Liver (tissue), 10 donors: ENCODE measurements at places on chromosomes 5 and 9.

DNA sequence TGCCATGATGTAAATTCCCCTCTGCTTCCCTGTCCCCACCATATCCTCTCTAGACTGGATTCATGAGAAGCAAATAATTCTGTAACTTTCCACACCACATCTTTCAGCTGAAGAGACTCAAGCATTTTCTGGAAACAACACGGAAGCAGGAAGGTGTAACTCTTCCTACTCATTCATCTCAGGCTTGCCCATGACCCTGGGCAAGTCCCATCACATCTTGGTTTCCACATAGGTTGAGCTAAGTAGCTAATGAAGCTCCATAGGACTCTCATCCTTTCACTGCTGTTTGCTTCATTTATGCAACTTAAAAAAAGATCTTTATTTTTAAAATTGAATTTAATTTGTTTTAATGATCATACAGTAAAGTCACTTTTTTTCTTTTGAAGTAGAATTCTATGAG, 32.7 kb upstream of the STARD4 start:
- no peak for DNase-seq

DNA sequence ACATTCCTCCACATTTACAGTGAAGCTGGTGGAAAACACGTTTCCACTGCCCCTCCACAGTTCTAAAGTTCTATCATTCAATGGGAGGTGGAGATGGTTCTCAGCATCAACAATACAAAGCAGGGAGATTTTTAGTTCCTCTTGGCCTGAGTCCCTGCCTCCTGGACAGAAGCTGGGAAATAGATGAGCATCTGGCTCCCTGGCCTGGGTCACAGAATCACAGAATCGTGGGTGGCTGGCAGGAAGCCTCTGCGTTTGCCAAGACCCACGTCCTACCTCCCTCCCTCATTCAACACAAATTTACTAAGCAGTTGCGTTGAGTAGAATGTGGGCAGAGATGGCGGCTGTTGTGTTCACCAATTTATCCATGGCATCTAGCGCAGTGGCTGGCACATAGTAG, 5.2 kb upstream of the PPARGC1B start:
- DNase-seq: no peak

DNA sequence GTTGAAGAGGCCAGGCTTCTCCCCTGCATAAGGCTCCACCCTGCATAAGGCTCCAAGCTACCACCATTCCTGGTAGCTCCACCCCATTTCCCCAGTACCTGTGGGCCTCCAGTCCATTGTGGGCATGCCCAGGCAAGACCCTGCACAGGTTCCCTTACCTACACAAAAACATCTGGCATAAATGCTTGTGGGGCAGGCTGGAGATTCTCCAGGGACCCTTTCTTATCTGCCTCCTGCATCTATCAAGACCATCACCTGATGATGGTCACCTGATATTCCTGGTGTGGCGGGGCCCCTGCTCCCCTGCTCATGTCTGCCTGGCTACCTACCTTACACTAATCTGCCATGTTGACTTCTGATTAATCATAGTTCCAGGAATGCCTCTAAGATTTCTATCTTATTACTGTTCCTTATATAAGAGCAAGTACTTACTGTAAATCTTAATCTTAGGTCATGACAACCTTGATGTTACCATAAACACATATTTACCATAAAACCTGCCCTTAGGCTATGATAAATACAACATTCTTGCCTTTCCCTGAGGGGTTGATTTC, 41.0 kb downstream of the FGD3 start:
- DNase-seq: no peak

- DNase-seq: no peak
Observed at GRCh38 chr5:2399096-2399495, 352.4 kb downstream of the IRX2 start.

DNA sequence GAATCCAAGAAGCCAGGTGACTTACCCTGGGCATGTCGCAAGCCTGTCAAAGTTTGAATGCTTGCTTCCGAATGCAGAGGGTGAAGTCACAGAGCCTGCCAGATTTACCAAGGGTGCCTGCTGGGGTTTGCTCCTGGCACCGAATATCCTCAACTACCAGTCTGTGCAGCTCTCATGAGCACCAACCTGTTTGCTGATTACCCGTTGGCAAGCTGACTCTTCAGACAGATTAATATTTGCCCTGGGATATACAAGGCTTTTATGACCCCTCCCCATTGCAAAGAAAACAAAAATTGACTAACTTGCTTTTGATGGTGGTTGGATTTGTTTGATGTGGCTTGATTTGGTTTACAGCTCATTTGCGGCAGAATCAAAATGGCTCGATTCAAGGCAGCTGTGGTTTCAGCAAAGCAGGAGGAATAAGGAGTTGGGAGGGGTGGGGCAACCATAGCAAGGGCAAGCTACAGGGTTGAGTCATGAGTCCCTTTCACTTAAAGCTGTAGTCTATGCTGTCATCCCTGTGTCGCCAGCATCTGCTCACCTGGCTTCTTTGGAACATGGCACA, 82.3 kb upstream of the AGXT2 start:
- DNase-seq: no peak

- DNase-seq: no peak
Observed at GRCh38 chr5:143036146-143036927, 266.2 kb downstream of the ARHGAP26 start.

DNA sequence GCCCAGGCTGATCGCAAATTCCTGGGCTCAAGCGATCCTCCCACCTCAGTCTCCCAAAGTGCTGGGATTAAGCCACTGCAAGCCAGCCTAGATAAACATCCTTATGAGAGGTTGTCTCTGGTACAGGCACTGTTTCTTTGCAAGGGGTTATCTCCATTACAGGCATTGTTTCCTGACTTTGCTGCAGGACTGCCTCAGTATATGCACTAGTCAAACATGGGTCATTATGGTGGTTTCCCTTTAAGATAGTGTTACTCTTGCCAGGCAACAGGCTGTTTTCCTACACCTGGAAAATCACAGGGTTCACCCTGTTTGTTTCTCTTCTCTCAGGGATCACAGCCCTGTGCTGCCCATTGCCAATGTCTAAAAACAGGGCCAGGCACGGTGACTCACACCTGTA, 7.8 kb upstream of the CLTB start:
- DNase-seq: no peak

DNA sequence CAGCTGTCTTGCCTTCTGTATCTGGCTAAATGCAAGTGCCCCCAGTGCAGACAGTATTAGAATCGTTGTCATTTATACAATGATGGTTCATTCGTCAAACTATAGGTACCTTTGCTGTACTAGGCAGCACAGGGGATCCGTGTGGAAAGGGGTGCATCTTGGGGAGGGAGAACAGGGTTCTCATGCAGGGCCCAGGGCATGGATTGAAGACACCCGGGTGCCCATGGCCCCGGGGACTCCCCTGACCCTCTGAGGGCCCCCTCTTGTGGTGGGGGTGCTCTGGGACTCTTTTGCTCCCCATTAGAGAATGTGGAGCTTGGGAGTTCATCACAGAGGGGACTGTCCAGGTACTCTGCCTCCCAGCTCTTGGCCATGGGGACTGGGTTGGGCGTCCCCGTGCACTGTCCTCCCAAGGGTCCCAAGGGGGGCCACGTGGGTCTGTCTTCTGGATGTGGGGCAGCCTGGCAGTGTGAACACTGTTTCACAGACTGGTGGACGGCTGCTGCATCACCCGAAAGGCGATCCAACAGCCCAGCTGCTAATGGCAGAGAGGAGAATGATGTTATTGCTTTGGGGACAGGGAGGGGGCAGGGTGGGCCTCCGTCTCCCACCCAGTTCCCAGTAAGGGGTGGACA, 36.9 kb upstream of the RXRA start:
- DNase-seq: no peak
